ENCODE measurements at places on chromosomes 3 and 15. TPM values are rescaled to one million over a fixed set of nuclear protein-coding genes. Genes with fewer than 3 reads are reported as not detected.

ZNF620 gene
- total RNA-seq: 6.0 TPM

UROC1 gene
- not detected for total RNA-seq

EPM2AIP1 gene
- 28.0 TPM for total RNA-seq

HRH1 gene
- 2.4 TPM for total RNA-seq

LRRK1 gene
- 49.9 TPM for total RNA-seq

CISH gene
- total RNA-seq: 19.7 TPM

BUB1B gene
- 11.3 TPM for total RNA-seq

PLAAT1 gene
- 0.38 TPM for total RNA-seq

SUCLG2 gene
- 56.4 TPM for total RNA-seq

XCR1 gene
- 5.2 TPM for total RNA-seq

GXYLT2 gene
- 3.4 TPM for total RNA-seq

DNA sequence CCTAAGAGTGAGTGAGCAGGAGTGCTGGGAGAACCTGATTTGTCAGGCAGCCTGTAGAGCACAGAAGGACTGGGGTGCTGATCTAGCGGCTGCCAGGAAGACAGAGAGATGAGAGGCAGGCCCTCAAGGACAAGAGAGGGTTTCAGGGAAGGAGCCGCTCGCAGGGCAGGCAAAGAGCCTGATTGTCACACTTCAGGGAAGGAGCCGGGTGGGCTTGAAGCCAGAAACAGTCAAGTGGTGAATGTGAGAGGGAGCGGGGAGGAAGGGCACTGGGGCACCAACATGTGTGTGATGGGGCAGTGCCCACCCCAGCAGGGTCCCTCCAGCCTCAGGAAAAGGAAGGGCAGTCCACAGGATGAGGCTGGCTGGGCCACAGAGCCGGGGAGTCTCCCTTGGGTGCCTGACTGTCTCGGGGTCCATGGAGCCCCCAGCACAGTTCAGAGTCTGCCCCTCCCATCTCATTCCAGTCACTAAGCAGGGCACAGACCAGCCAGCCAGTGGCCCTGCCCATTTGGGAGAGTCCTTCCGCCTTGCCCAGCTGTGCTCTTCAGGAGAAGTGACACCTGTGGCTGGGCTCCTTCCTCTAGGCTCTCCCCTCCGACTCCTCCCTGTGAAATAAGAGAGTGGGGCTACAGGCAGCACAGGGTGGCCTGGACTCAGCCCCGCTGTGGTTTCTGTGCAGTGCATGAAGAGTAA, 148.6 kb downstream of the RAB11A start:
- DNase-seq: no peak

DNA sequence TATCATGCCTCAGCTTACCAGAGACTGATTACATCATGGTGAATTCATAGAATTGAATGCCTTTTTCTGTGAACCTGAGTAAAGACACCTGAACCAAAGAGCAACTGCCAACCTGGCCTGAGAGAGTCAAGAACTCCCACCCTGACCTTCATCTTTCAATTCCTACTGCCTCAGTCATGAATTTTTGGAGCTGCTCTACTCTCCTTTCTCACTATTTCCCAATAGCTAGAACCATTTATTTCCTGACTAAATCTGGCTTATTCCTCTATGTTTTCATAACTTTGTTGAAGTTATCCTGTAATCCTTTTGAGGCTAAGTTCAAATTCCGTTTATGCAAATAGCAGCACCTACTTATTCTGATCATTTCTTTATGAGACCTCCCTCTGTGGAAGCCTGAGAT, 712.4 kb upstream of the UBE2E2 start:
- no peak for DNase-seq

GRCh38 chr15:69660114-69660513, 207.5 kb downstream of the RPLP1 start:
- no peak for DNase-seq

- DNase-seq: no peak
These were observed 59.5 kb upstream of the STRIT1 start for GRCh38 chr3:155352900-155353490.

DNA sequence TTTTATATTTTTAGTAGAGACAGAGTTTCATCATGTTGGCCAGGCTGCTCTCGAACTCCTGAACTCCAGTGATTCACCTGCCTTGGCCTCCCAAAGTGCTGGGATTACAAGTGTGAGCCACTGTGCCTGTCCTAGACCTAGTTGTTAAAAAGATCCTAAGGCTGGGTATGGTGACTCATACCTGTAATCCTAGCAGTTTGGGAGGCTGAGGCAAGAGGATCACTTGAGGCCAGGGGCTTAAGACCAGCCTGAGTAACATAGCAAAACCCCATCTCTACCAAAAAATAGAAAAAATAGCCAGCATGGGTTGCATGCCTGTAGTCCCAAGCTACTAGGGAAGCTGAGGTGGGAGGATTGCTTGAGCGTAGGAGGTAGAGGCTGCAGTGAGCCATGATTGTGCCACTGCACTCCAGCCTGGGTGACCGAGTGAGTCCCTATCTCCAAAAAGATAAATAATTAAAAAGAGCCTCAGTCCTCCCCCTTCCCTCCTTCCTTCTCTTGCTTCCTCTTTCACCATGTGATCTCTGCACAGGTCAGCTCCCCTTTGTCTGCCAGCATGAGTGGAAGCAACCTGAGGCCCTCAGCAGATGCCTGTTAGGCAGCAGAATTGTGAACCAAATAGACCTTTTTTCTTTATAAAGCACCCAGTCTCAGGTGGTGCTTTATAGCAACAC, 9.8 kb upstream of the FNDC3B start:
- no peak for DNase-seq

GRCh38 chr3:188516515-188516914, 362.6 kb downstream of the LPP start:
- DNase-seq: no peak

DNA sequence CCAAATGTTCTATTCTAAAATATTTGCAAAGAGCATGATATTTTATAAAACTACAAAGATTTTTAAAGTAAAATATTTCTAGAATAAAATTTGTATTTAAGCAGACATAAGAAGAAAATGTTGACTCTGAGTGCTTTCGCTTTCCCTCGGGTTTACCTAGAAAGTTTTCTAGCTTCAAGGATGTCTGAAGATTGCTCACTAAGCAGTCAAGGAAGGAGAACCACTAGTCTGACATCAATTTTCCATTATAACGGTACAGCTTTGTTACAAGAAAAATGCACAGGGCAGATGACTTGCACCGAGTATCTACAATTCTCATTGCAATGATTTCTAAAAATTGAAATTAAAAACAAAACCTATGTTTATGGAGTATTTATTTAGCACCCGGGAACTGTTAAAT, 14.2 kb downstream of the GPR15 start:
- DNase-seq: no peak

DNA sequence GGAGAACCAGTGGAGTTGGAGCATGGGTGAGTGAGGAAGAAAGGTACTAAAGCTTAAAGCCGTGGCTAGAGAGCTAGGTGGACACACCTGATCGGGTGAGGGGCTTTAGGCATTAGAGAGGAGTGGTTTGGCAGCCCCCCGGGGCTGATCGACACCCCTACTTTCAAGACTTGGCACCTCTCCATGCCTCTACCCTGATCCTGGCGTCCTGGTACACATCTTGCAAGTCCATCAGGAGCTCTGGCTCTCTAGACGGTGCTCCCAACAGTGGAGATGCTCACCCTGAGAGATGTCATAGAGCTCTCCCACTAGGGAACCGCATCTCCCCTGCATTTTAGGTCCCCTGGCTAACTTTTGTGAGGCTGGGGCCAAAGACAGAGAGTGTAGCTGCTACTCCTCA, 98.1 kb downstream of the XXYLT1 start:
- no peak for DNase-seq

- no peak for DNase-seq
These were observed 144.7 kb upstream of the PEX5L start for GRCh38 chr3:180181387-180181786.

DNA sequence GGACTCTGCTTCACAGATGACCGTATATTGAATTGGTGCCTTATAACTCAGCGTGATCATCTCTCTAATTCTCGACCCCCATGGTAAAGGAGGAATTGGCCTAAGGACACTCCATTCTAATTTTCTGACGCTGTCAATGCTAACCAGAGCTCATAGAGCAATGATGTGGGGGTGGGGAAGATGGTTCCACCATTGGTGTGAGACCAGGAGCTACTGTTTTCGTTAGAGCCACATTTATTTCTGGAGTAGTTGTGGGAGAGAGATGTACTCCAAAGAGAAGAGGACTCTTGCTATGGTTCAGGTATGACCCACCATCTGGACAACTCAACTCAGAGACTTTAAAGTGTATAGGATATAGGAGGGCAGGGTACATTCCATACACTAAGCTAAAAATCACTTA, 16.3 kb downstream of the ZBTB38 start:
- no peak for DNase-seq
